ENCODE measurements at places on chromosomes 12 and 14.
A peak's percentile ranks its signal among the peaks of the same experiment; 100 is the strongest.

DNA sequence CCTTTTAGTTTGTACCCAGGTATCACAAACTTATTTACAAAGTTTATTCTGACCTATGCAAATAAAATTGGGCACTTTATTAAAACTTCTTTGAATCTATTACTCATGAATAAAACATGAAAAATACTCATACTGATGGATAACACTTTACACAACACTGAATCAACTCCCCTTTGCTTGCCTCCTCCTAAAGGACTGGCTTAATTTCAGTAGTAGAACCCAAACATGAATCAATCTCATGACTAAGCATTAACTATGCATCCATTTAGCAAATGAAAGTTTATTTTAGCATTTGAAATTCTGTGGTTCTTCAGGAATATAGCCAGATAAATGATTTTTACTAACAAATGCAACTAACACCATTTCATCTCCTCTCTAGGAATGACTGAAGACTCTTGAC lies 32.4 kb downstream of the DENND5B start:
- DNase-seq: no peak

- no peak for DNase-seq
Measured at GRCh38 chr12:69438539-69438938, 31.6 kb upstream of the FRS2 start.

- DNase-seq: no peak
Measured at GRCh38 chr14:87529081-87529480, 463.9 kb downstream of the GALC start.

DNA sequence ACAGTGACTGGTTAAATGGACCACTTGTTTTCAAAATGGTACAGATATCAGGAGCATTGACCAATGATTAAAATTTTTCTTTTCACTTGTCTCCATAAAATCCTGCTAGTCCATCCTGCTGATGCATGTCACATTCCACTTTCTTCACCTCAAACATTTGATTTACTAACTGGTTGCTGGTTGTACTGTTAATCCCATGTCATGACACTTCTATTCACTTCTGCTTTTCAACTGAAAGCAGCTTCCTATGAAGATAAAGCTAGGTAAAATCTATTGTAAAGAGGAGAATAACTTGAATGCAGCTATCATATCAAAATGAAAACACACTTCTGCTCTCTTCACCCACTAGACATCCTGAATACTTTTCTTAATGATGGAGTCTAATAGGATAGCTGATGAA lies 149.6 kb upstream of the OTX2 start:
- DNase-seq: no peak

GRCh38 chr12:93778306-93778705 lies 101.1 kb downstream of the CRADD start:
- DNase-seq: no peak

GRCh38 chr12:94618995-94619695 lies 31.2 kb downstream of the TMCC3 start:
- no peak for DNase-seq

DNA sequence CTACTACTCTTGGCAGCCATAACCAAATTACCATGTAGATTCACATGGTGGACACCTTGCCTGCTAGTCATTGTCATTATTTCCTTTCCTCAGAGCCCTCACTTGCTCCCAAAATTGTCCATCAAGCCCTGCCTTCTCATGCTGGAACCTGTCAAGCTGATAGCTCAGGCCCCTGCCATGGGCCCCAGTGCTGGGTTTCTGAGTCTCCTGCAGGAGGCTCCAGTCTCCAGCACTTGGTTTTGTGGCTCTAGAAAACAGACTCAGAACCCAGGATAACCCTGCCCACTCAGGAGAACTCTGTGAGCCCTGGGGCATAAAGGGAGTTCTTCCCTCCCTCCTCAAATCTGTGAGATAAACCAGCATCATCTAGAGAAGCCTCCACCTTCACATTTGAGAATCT lies 10.8 kb downstream of the KRT71 start:
- DNase-seq: no peak

DNA sequence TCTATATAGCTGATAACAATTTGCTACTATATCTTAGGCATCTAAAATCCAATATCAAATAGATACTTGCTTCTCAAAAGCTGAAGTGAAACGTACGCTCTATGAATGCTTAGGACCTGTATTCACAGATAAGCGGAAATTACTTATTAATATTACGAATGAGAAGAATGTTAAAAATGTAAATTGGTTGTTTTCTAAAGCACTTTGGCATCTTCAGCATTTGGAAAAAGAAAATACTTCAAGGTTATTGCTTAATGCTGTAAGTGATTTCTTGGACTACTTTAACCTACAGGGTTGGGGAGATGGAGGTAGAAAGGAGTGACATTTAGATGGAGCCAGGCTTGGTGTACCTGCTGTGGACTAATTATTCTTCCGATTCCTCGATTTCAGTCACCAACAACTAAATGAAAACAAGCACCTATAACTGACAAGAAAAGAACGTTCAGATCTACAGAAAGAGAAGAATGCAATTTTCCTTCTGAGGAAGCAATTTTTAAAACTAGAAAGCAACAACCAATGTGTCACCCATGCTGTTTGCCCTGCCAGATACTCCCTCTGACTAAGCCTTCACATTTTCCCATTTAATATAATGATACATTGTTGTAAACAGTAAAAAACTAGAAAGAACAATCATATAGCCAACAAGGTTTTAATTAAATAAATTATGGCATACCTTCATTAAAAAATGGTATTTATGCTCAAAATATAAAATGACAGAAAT lies 49.3 kb downstream of the SLC25A21 start:
- DNase-seq: no peak

DNA sequence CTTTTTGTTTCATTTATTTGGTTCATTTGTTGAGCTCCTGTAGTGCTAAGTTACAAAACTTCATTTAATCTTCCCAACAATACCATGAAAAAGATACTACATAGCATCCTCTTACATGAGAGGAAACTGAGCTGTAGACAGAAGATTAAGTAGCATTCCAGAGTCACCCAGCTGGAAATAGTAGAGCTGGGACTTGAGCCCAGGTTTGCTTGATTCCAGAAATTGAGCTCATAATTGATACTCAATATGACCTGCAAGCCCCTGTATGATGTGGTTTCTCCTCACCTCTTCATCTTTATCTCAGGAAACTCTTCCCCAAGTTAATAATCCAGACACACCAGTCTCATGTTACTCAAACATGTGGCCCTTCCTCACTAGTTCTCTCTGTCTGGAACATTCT lies 87.0 kb upstream of the DAAM1 start:
- no peak for DNase-seq

DNA sequence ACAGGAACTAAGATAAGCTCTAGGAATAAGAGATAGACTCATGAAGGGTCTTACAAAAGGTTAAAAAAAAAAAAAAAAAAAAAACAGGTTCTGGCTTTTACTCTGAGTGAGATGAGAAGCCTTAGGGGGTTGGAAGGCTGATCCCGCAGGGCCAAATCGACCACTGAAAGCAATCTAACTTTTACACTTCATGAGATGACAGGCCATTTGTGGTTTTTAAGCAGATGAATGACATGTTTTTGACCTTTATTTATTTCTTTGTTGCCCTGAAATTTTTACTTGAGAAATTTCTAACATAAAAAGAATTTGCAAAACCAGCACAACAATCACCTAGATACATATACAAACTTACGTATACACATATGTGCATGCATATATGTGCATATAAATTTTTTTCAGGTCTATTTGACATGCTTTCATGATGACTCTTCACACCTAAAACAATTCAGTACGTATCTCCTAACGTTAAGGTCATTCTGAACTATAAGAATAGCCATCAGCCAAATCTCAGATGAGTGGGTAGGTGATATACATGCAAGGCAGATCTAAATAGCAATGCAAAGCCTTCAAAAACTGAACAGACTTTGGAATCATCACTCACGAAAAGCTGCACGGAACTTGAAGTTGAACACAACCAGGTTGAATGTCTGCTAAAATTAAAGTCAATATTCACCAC lies 87.0 kb downstream of the R3HDM2 start:
- no peak for DNase-seq

GRCh38 chr12:10408842-10409241 lies 715 bp downstream of the KLRC4 start:
- DNase-seq: no peak

DNA sequence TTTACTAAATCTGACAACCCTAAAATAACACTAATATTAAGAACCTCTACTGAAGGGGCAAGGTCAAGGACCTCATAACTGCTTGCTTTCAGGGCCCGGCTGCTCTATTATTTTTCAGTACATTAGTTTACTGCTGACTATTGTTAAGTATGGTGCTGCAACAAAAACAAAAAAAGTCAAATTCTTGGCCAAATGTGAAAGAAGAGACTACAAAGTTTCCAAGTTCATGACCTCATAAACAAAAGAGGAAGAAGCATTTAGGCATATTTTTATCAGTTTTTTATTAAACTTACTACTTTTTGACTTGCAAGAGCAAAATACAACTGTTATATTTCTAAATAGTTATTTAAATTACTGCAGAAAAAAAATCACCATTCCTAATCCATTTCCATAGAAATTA lies 109.8 kb upstream of the GPHB5 start:
- no peak for DNase-seq

- no peak for DNase-seq
Measured at GRCh38 chr14:103445806-103446205, 60.6 kb downstream of the MARK3 start.

DNA sequence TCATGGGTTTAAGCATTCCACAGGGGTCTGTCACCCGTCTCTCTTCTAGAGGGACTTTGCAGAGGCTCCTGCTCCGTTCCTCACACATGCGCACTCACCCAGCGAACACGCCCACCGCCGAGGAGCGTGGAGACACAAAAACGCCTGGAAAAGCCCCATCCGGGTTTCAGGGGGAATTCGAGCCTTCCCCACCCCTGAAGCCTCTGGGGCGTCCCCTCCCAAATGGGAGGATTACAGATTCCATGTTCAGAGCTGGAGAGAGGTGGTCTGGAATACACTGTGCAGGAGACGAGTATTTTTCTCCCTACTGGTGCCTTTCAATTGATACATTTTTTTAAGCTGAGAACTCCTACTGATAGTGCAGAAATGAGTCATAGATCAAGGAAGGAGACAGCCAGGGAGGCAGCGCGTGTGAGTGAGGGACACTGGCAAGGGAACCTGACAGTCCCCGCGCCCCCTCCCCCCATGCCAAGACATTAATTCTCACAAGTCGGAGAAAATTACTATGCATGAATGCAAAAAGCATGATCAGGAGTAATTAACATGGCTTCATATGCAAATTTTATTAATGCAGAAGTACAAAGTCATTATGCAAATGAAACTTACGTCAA lies 36.9 kb downstream of the BCL11B start:
- DNase-seq: peak; percentile 56

- no peak for DNase-seq
Measured at GRCh38 chr14:93977790-93978581, 1.6 kb upstream of the ASB2 start.

DNA sequence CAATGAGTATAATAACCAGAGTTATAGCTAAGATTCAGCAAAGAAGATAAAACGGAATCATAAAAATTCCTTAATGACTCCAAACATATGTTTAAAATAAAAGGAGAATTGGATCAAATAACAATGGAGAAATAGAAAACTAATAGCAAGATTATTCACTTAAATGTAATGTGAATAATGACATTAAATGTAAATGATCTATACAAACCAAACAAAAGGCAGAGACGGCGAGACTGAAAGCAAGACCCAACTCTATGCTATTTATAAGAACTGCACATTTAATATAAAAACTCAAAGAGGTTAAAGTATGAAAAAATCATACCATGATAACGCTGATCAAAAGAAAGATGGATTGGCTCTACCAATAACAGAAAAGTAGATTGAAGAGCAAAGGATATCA lies 3.9 kb upstream of the TSHR start:
- DNase-seq: no peak
